ENCODE measurements at places on chromosomes 5 and 9.
A peak's percentile ranks its signal among the peaks of the same experiment; 100 is the strongest.

DNA sequence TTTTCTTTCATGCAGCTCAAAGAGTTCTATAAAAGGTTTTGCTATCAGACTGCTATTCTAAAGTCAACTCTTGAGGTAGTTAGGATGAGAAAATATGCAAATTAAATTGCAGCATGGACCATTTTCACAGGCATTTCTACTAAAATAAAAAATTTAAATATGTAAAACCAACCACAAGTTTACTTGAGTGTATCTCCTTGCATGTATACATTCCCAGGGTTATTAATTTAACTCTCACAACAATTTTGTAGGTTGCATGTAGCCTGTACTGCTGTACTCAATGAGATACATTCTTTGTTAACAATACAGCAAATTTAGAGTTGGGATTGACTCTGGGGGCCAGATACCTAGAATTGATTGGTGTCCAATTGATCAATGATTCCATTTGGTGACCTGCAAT, 265.8 kb downstream of the MED10 start:
- DNase-seq = no peak

DNA sequence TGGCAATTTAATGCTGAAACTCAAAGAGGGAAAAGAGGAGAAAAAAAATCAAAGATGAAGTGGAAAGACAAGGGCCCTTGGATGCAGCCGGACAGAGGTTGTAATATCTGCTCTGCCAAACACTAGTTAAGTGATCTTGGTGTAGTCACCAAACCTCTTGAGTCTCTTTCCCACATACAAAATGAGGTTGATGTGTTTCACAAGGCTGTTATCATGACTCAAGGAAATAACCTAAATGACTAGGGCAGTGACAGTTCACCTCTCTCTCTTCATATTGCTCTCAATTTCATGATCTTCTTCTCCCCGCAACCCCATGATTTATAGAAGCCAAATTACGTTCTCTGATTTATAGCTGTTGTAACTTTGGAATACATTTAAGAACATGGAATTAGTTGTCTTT, 44.9 kb downstream of the PIK3R1 start:
- DNase-seq = no peak

DNA sequence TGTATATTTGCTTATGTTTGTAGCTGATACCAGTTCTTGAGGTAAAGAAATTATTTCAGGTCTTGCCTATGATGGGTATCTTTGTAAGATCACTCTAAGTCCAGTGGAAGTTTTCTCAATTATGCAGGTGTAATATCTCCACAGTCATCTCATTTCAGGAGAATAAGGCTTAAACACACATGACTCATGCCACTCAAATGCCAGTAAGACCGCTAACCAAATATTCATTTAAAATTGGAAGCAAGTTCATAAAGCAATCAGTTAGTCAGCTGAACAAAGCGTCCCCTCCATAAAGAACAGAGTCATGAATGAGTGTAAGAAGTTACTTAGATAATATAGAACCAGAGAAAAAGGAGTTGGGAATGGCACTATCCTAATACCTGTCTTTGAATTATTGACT, 248.7 kb downstream of the LURAP1L start:
- DNase-seq = no peak

GRCh38 chr5:139740992-139741672, 54.5 kb upstream of the PSD2 start:
- DNase-seq = no peak

- DNase-seq = no peak
Measured at GRCh38 chr9:94855903-94856302, 129.4 kb downstream of the AOPEP start.

DNA sequence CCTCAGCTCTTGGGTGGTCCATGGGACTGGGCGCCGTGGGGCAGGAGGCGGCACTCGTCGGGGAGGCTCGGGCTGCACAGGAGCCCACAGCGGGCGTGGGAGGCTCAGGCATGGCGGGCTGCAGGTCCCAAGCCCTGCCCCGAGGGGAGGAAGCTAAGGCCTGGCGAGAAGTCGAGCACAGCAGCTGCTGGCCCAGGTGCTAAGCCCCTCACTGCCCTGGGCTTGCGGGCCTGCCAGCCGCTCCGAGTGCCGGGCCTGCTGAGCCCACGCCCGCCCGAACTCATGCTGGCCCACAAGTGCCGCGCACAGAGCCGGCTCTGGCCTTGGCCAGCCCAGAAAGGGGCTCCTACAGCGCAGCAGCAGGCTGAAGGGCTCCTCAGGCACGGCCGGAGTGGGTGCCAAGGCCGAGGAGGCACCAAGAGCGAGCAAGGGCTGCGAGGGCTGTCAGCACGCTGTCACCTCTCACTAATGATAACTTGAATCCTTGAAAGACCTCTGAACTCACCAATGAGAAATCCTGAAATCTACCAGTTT, 1506.8 kb upstream of the WWC1 start:
- no peak for DNase-seq

DNA sequence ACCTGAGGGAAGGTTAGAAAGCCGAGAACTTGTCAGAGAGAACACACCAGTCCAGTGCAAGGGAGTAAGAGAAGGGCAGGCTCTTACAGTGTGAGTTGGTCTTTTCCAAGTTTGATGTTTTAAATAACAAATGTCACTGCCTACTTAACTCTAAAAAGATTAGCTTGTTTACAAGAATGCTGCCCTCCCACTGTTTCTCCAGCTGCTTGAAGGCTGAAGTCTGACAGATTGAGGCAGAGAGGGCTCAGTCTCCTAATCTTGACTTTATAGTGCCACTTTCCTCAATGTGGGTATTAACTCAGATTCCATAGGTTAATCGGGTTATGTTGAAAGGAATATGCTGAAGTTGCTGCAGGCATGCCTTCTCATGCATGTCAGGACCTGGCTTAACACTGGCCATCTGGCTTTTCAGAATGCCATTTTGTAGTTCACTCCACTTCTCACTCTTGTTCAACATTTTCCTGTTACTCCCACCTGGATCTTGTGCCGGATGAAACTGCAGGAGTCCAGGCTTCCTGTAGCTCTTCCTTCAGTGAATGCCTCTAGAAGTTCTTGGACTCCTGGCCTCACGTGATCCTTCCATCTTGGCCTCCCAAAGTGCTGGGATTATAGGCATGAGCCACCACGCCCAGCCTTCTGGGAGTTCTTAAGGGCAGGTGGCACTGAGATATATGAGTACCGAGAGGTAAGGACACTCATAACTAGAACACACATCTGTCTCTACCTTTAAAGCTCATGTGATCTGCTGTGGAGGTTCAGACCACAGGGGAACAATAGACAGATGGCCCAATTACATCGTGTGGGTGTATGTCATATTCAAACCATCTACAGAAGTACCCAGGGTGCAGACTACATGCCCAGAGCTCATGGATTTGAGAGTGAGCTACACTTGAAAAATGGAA, 249.7 kb downstream of the ARHGAP26 start:
- DNase-seq = no peak

GRCh38 chr5:87640902-87641301, 228.2 kb upstream of the CCNH start:
- DNase-seq = no peak

DNA sequence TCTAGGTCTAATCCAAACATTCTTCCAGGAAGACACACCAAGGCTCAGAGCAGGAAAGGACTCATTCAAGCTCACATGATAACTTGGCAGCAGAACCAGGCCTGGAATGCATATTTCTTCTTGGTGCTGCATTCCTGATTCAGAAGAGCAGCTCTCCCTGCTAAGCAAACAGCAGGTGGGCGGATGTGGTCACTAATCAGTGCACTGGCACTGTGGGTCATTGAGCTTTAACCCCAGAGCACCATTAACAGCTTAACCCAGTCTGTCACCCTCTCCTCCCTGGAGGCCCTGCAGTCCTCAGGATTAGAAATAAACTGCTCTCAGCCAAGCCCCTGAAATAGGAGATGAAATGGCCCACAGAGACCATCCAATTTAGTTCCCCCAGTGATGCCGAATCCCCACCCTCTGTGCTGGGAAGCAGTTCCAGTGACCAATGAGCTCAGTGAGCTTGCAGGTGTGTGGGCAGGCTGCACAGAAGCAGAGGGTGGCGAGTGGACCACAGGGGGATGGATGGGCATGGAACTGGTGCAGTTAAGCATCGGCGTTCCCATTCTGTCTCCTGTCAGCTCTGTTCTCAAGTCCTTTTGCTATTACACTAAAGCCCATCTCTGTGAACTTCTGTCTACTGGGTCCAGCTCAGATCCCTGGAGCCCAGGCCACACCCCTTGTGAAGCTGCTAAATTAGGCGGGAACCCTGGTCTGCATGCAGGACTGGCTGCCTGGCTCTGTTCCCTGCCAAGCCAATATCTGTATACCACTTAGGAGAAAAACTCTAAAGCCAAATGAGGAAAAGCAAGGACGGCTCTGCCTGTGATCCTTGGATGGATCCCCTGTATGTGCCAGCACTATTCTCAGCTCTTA, 16.6 kb upstream of the MEGF9 start:
- DNase-seq = no peak

DNA sequence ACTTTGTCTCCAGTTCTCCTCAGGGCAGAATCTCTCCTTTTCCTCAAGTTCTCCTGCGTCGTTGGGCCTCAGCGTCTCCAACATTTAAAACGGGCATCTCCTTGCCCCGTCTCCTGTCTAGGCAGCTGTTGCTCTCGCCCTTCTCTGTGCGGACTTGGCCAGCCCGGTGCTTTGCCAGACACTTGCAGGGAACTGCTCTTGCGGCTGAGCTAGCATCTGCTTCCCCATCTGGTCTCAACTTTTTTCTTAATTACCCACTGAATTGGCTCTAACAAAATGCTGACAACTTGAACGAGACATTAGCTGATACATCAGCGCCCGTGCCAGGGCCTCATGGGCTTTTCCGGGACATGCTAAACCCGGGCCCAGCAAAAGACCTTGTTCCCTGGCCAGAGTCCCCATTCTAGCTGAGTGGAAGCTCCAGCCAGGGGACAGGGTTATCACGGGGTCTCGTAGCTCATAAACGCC, 25.1 kb downstream of the ZNF618 start:
- DNase-seq = no peak

- no peak for DNase-seq
Measured at GRCh38 chr5:124706051-124706450, 40.4 kb downstream of the ZNF608 start.

DNA sequence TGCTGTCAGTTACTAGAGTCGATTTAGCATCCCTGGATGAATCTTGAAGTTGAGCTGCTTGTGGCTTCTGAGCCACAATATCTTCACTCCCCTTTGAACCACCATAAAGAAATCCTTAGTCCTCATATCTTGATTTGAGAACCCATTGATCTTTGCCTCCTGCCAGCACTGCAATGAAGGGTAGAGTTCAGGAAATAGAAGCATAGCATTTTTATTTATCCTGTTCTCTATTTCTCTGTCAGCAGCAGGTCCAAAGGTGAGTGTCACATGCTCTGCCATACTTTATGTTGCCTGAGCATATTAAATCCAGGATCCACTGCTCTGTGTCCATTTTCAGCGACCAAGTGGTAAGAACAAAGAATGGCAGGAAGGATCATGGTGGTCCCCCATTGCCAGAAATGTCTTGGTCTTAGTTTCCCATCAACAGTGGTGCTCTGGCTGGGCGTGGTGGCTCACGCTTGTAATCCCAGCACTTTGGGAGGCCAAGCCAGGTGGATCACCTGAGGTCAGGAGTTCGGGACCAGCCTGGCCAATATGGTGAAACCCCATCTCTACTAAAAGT, 80.2 kb upstream of the PANK3 start:
- DNase-seq = no peak

DNA sequence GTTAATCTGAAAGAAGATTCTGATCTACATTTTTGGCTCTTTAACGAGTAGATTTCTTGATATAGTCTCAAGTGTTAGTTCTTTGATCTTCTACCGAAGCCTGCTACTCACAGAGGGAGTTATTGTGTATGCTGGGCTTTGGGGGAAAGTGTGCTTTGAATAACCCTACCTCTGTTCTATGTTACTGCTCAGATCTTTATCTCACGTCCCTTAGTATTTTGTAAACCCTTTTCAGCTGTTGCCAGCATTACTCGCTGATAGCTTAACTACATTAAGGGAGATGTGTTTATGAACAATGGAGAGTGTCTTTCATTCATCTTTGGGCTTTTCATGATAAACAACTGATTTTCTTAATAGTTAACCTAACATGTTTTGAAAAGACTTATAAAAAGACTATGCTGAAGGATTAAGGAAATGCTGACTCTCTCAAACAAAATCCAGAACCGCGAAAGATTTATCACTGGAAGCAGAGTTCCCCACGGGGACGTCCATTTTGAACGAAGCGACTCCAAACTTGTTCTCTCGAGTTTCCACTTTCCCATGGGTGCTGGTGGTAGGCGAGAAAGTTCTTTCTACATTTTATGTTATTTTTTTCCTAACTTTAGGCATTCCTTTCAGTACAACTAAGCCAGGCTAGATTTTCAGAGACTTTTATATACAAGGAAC, 27.9 kb upstream of the ALDH1A1 start:
- no peak for DNase-seq

DNA sequence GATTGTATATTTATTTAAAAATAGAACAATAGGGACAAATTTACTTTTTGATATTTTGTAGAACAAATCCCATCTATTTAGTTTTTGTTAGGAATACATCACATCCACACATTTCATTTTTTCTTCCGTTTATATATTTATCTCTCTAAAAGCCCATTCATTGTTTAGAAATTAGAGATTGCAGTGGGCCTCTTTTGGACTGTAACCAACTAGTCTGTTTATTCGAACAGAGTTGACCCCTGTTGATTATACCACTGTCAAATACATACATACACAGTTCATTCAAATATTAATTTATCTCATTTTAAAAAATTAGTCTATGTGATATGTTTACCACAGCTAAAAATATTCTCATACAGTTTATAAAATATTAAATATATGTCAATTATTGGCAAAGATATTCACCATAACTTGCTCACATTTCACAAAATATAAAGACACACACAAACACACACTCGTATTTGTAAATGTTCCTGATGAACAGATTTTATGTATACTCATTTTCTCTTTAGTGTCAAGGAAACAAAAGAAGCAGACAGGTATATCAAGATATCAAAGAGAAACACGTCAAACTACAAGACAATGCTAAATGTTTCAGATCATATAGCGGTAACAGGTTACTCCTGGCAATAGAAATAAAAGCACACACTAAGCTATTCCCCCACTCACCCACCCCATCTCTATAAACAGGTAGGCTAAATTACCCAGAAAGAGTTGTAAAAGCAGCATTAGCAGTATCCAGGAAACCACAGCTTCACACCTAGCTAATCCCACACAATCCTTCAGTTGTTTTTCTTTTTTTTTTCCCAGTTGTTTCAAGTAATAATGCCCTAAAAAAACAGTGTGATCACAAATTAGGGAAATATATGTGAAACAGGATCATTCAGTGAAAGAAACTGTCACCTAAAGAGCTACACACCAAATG, 283.9 kb downstream of the ADAMTS6 start:
- DNase-seq = no peak

DNA sequence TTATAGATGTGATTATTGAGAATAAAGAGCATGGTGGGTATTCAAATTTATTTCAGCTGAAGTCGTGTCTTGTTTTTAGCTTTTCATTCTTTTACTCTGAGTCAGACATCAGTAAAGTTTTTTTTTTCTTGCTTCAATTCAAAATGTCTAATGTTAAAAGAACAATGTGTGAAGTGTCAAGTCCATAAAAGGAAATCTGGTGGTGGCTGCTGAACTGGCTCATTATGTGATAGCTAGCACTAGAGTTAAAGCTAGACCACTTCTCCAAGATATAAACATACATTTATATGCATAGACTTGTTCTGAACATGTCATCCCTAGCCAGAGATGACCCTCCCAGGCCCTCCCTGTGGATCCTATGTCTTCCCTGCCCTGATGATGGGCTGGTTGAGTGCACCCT, 338.3 kb downstream of the RAB3C start:
- DNase-seq = no peak

- peak; percentile 40 for DNase-seq
Measured at GRCh38 chr5:14996997-14997396, 125.4 kb upstream of the ANKH start.
